ENCODE measurements at places on chromosomes 6 and 20.

DNA sequence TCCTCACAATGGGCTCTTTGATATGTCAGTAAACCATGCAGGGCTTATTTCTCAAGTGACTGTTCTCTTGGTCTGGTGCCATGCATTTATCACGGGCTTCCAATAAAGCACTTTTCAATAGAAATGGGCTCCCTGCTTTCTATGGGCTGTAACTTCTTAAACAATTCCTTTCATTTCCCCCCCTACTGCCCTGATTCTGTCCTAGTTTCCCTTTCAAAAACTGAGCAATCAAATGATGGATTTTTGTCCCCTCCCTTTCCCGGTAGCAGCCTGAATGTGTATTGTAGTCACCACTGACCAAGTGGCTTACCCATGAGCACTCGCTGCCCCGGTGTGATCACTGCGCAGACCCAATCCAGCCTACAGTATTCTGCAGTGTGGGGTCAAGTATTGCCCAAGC, 13.9 kb downstream of the RPS10 start:
- no peak for DNase-seq

GRCh38 chr6:16533210-16533609, 228.1 kb downstream of the ATXN1 start:
- no peak for DNase-seq

- DNase-seq = no peak
Measured at GRCh38 chr20:18743665-18744440, 69.7 kb upstream of the SCP2D1 start.

DNA sequence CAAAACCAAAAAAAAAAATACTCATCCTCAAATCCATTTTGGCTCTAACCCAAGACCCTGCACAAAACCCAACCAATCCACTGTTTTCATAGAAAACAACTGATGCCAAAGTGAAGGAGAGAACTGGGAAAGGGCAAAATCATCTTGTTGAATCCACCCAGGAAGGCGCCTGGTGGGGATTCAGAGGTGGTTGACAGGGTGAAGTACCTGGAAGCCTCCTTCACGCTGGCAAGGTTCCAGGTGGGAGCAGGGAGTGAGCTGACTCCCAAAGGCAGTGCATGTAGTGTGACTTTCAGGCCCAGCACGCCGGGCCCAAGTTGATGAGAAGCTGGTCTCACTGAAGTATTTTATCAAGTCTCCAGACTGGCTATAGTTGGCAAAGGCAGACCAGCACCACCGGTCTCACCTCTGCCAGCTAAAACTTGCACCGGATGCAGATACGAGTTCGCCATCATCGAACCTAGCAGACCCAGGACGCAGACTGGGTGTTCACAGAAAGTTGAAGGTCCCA, 16.5 kb downstream of the PPP1R10 start:
- DNase-seq = no peak

DNA sequence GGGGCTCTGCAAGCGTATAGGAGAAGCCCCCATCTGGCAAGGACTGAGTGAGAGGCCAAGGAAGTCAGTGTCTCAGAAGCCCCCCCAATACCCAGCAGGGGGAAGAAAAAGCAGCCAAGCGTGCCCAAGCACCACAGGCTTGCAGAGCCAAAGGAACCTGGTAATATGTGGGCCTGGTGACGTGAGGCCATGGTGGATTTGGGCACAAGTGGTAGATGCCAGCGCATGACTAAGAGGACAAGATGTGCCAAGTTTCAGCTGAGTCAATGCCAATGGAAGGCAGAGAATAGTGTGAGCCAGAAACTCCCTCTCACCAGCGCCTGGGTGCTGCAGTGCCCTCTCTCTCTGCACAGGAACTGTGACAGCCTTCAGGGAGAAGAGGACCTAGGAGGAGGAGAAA, 110.0 kb downstream of the QRSL1 start:
- DNase-seq = peak; percentile 16

- DNase-seq = peak; percentile 84
Measured at GRCh38 chr20:31712564-31713311, 9.9 kb downstream of the BCL2L1 start.

- no peak for DNase-seq
Measured at GRCh38 chr20:6039766-6040165, 14.1 kb downstream of the LRRN4 start.

GRCh38 chr20:6122111-6122872, 538 bp downstream of the FERMT1 start:
- no peak for DNase-seq

- no peak for DNase-seq
Measured at GRCh38 chr20:18847226-18847755, 33.7 kb downstream of the SCP2D1 start.

DNA sequence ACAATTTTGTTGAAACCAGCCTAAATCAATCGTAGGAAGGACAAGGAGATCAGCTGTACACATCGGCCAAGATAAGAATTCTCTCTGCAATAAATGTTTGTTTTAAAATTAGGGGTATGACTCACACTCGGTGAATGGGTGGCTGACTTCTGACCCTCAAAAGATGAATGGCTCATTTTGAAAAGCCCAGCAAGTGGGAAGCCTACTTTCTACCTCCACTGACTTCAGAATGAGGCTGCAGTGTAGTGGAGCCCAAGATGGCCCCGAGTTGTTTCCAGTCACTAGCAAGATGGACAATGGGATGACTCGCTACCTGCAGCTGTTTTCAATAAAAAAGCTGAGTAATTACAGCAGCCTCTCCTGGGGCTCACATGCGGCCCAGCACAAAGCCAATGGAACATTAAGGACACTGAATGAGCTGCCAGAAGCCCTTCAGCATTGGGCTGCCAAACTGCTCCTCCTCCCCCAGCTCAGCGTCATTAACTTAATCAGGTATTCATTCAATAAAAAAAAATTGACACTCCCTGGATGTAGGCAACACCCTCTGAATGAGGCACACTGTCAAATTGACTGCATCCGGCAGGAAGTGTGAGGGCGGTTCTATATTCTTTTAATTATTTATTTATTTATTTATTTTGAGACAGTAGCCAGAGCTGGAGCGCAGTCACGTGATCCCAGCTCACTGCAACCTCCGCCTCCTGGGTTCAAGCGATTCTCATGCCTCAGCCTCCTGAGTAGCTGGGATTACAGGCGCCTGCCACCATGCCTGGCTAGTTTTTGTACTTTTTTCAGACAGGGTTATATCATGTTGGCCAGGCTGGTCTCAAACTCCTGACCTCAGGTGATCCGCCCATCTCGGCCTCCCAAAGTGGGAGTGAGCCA, 107.3 kb downstream of the GMPR start:
- DNase-seq = no peak

GRCh38 chr6:11392778-11393507, 144.6 kb upstream of the TMEM170B start:
- no peak for DNase-seq

DNA sequence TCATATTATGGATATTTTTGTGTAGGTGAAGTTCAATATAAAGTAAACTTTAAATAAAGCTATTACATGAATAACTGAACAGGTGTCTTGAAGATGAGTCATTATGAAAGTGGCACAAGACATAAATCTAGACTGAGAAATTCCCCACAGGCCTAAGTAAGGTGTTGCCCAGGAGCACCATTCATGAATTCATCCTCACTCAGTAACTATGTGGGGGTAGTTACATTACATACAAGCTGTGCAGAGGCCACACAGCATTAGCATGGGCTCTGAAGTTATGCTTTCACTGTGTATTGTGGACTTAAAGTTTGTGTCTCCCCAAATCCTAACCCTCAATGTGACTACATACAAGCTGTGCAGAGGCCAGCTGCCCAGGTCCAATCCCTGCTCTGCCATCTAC, 65.9 kb downstream of the BCAS1 start:
- no peak for DNase-seq

DNA sequence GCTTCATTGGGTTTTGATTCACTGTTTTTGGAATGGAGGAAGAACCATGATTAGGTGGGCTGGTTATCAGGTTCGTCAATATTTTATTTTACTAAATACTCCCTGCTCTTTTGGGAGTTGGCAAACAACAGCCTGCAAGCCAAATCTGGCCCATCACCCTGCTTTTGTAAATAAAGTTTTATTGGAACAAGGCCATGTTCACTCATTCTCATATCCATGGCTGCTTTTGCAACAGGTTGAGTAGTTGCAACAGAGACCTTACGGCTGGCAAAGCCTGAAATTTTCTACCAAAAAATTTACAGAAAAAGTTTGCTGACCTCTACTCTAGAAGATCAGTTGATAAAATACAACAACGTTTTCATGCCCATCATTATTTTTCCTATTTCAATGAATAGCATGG, 45.1 kb downstream of the SYTL3 start:
- no peak for DNase-seq

GRCh38 chr20:49278818-49279676, 1.2 kb upstream of the ZNFX1 start:
- no peak for DNase-seq

DNA sequence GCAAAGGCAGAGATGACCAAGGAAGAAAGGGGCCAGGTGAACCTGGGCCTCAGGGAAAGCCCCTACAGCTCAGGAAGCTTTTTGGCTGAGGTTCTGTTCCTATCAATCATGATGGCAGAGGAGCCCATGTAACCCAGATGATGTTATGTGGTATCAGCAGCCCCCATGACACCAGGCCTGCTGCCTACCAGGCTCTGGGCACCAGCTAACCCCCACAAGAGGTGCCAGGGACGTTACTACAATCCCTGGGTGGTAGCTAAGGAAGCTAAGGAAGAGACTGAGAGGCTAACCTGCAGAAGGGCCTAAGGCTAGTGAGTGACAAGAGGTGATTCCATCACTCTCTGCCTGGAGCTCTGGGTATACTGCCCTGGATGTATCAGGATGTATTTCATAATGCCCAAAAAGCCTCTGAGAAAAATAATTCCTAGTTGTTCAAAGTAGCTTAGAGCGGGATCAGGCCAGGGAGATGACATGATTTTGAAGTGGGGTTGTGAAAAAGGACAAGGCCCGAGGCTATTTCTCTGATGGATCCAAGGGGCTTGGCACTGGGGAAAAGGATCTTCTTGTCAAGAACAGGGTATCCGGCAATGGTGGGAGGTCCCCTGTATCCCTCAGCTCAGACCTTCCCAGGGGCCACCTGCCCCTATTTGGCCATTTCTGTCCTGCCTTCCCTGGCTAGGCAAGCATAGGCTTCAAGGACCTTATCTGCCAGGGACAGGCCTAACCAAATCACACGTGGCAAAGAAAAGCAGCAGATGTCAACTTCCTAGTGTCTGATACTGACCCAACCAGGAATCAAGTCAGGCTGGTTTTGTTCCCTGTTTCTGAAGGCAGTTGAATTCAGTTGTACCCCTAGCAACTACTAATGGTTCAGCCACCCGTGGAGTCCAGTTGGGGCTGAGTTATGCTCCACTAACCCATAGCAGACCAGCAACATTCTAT, 41.3 kb downstream of the PANK2 start:
- DNase-seq = no peak

DNA sequence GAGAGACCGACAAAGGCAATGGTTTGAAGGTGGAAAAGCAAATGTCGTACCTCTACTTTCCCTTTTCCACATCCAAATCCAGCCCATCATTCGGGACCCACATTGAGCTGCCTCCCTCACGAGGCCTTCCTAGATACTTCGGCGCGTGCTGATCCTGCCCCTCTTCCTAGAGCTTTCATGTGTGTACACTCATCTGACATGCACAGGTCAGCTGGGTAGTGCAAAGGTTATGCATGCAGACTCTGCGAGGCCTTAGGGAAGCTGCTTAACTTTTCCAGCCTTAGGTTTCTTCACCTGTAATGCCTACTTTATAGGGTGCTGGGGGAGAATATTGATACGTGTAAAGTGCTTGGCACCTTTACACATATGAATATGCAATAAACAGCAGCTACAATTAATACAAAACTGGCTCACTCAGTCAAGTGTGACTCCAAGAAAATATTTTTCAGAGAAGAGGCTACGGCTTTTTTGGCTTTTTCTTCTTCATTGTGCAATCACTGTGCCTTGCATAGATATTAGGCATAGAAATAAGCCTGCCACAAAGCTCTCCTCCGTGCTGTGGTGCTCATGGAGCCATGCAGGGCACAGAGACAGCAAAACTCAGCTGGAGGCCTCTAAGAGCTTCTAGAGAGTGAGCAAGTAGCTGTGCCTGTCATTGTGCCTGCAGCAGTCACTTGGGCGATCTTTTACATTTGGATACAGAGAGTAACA, 3.6 kb upstream of the MANBAL start:
- no peak for DNase-seq

GRCh38 chr6:39199976-39200375, 29.3 kb downstream of the KCNK5 start:
- DNase-seq = no peak

- no peak for DNase-seq
Measured at GRCh38 chr6:137892271-137892708, 25.2 kb downstream of the TNFAIP3 start.

DNA sequence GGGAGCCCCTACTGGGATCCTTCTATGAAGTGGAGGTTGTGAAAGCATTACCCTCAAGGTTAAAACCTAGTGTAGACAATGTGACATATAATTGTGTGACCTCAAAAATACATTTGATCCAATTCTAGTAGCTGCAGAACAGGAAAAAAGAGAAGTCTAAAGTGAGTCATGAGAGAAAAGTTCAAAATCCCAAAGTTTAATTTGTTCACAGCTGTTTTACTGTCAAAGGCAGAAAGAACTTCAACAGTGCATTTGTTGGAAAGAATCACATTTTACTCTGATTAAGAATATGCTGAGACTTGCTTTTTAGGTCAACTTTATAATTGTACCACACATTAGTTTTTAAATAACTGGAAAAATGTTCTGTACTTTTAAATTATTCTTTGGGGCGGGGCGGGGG, 1027.4 kb upstream of the FLRT3 start:
- no peak for DNase-seq

GRCh38 chr6:160972111-160972510, 19.5 kb upstream of the MAP3K4 start:
- DNase-seq = no peak

DNA sequence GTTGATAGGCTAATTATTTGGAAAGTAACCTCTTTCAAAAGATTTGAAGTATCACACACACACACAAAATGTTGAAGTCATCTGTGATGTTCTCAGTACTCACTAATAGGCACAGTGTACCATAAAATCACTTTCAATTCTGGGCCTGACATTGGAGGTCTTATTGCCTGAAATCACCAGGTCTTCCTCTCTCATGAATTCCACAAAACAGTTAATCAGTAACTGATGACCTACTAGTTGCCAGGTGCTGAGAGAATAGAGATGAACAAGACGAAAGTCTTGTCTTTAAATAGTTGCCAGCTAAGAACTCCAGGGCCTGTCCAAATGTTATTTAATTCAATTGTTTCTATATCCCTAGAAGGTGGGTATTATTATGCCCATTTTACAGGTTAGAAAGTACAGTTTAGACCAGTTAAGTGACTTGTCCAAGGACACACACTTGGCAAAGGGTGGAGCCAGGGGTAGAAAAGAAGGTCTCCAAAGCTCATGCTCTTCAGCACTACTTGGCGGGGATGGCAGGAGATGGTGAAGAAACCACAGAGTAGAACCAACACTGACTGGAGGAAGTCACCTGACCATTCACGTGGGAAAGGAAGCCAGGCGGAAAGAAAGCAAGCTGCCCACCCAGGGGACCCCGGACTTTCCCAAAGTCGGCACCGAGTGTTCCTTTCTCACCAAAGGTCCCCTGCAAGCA, 116.4 kb downstream of the KIF6 start:
- DNase-seq = no peak

DNA sequence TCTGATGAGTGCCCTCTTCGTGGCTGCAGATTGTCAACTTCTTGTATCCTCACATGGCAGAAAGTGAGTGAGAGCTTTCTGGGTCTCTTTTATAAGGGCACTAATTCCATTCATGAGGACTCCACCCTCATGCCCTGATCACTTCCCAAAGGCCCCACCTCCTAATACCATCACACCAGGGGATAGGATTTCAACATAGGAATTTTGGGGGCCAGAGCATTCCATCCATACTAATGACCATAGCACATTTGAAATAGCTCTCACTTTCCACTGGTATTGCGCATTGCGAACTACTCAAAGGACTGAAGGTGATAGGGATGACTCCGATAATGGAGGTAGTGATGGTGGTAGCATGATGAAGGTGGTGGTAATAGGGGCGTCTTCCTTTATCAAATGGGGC, 324.3 kb downstream of the PRL start:
- no peak for DNase-seq

All from C1 segment of cervical spinal cord (tissue), 14 donors.